Small intestine (tissue), 16 donors: ENCODE measurements at places on chromosomes 3 and 15.

GRCh38 chr15:57122080-57122840 is 203.8 kb downstream of the TCF12 start:
- peak; percentile 54 for DNase-seq

DNA sequence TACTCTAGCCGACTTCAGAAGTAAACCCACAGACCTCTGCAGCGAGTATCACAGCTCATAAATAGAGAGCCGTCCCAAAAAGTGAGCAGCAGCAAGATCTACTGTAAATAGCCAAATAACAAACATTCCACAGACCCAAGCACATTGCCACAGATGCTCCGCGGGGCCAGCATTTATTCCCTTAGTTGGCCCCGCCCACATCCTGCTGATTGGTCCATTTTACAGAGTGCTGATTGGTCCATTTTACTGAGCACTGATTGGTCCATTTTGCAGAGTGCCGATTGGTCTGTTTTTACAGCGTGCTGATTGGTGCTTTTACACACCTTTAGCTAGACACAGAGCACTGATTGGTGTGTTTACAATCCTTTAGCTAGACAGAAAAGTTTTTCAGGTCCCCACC is 17.3 kb upstream of the GABRB3 start:
- no peak for DNase-seq

DNA sequence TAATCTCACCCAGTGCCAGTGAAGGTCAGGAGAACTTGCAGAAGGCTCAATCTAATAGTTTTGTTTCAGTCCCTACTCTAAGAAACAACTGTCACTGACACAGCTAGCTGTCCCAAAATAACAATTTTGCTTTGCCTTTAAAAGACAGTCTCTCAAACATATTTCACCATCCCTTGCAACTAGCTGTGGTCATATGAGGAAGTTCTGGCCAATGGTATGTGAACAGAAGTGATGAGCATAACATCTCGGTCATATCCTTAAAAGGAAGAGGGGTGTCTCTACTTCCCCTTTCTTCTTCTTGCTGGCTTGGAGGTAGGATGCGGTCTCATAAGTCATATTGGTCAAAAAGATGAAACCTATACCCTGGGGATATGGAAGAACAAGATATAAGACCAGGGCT is 198.1 kb downstream of the NEK10 start:
- DNase-seq: no peak

DNA sequence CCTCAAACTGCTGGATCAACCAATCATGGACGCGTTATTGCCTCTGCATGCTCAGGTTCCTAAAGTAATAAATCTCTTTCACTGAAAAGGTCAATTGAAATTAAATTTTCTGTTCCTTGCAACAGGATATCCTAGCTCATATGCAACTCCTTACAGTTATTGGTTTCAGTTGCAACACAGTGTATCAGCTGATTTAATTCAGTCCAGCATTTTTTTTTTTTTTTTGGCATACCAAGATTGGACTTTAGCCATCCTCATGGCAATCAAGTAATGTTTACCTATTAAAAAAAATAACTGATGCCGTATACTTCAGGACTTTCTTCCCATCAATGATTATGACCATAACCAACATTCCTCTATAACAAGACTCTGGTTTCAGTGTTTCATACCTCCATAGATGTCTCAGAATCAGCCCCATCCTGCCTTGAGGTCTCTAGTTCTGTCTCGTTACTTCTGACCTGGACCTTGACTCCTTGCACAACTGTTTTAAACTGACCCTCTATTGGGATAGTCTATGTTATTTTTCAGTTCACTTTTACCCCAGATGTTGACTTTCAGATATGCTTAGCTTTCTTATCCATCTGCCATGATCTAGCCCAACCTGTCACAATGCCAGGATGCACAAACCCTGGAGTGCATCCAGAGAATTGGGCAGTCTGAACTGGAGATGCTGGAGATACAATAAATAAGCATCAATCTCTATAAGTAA is 265.0 kb upstream of the GADL1 start:
- DNase-seq: peak; percentile 41

GRCh38 chr3:65902304-65902793 is 136.4 kb downstream of the MAGI1 start:
- DNase-seq: peak; percentile 33

DNA sequence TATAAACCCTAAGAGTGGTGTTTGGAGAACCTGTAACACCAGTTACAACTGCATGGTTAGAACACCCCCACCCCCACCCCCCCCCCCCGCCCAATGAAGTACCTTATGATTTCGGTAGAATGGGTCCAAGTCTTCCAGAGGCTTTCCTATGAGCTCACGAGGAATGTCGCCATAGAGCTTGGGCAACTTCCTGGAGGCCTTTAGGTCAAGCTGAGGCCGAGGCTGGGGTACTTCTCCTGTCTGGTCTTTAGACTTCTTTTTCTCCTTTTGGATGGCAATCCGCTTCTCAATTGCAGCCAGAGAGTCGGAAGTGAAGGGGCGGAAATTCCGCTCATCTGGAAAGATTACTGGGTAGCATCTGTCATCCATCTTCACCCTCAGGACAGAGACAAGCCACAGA is 101.8 kb downstream of the SCN11A start:
- no peak for DNase-seq

- peak; percentile 97 for DNase-seq
Measured at GRCh38 chr3:134809427-134810051, 14.5 kb downstream of the EPHB1 start.

GRCh38 chr3:150238995-150239619 is 169.0 kb upstream of the TSC22D2 start:
- DNase-seq: peak; percentile 74

DNA sequence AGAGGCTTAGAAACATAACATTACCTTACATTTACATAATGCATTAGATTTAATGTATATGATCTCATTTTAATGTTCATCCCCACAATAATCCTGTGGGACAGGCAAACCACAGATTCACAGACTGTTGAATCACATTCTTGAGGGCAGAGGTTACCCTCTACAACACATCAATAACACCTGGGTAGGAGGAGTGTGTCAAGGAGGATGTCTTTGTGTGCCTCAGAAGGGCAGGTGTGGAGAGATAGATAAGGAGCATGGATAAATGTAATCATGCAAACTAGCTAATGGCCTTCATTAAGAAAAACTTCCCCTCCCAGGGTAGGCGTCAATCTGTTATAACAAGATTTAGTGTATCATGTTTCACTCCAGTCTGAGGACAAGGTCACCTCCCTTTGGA is 12.9 kb upstream of the MB21D2 start:
- no peak for DNase-seq

DNA sequence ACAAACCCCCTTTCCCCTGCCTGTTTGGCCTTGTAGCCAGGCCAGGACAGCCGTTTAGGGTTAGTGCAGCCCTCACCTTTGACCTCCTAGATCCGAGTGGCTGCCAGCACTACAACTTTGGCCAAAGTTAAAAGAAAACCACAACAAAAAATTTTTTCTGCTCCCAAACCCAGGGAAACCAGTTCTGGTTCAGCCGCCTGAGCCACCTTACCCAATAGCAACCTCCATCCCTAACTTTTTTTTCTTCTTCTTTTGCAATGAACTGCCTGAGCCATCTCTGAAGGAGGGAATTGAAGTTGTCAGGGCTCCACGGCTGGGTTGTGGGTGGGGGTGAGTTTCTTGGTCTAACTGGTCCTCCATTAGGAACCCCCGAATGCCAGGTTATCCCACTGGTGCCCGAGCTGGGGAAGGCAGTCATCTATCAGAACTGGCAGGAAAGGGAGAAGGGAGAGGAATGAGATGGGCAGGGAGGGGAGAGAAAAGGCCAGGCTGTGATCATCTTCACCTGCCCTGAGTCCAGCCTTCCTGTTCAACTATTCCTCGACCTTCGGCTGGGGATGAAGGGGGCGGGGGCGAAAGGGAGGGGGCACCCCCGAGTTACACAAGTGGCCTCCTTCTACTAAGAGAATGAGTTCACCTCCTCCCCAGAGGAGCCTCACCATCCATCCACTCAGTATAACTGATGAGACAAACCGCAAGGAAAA is 6.2 kb upstream of the NR2F2 start:
- no peak for DNase-seq

DNA sequence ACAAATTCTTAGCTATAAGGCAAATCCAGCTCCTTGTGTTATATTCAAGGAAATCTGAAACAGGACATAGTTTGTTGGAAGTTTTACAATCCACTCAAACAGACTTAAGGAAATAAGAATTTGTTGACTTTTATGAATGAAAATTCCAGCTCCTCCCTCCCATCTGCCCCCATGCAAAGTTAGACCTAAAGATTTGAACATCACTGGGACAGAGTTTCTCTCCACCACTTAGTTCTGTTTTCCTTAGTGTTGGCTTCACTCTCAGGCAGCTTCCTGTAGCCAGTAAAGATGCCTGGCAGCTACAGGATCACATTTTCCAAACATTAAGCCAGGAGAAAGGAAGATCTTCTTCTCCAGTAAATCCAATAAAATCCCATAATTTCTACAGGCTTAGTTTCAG is 265.0 kb downstream of the TAFA4 start:
- no peak for DNase-seq

DNA sequence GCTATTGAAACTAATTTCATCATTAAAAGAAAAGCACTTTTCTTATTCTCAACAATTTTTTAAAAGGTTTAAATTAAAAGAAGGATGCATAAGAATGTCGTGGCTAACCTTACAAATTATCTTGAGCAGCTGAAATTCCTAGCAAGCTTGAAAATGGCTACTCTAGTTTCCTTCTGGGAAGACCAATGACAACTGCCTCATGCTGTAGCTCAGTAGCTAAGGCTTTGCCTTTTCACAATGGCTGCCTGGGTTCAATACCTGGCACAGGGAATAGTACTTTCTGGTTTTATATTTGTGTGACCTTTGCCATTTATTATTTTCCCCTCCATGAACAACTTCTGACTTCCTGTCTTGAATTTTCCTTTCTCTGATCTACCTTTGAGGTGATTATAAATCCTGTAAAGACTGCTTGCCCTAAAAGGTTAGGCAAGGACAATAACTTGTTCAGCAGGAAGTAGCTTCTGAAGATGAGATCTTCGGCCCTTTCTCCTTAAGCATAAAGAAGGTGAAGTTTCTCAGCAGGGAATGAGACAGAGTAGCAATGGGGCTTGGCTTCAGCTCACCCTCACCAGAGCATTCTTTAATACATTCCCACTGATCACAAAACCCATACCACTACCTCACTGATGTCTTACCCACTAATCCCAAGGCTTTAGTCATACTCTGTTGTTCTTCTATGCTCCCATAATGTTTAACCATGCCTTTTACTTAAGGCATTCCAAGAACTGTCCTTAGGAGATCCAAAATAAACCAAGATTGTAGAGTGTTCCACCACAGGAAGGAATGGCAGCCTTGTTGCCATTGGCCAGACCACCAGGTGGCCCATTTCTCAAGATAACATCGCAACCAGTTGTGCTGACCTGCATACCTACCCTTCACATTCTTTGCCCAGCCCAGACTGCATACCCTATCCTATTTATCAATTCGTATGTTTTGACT is 276.8 kb downstream of the ULK4 start:
- peak; percentile 31 for DNase-seq

DNA sequence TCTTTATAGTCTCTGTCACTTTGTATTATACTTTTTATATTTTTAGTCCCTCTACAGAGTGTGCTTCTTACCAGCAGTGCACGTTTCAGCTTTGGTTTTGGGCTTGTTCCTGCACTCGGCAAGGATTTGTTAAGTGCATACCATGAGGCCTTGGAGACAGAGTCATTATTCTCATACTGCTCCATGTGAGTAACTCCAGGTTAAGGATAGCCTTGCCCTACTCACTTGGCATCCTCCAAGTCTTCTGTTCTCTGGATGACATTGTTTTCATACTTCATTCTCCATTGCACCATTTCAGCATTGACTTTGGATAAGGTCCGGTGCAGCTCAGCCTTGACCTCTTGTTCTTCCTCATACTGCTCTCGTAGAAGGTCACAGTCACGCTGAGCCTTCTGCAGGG is 96.4 kb downstream of the MYH15 start:
- DNase-seq: no peak

DNA sequence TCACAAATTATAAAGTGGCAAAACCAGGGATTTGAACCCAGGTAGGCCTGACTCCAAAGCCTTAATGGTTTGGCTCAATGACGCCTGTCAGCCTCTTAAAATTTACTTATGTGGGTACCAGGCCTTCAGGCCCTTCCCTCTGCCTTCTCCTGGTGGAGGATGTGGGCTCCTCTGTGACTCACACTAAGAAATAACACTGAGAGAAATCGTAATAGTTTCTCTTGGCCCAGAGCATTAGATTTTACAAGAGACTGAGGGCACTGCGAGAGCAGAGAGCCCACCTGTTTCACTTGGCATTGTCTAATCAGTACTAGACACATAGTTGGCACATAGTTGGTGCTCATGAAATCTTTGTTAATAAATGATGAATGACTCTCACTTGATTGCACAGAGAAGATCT is 505.2 kb downstream of the SHQ1 start:
- DNase-seq: no peak

GRCh38 chr15:78695046-78695671 is 54.1 kb upstream of the CHRNB4 start:
- no peak for DNase-seq

GRCh38 chr3:58839187-58839586 is 172.6 kb upstream of the FAM3D start:
- DNase-seq: no peak

- no peak for DNase-seq
Measured at GRCh38 chr15:42106288-42106687, 11.9 kb upstream of the PLA2G4D start.

DNA sequence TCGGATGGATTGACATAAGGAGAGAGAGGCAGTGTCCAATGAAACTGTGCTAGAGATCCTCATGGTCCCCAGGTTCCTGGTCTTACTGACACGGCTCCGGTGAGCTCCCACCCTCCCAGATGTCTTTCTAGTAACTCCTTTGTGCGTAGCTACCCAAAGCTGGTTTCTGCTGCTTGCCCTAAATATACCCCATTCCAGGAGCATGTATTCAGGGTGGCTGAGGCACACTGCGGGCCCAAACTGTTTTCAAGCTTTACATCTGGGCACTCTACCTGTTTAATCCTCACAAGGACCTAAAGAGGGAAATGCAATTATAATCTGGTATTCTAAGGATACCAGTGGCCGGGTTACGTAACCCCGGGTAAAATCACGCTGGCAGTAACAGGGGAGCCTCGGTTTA is 161.2 kb upstream of the NSMCE3 start:
- DNase-seq: no peak

- DNase-seq: no peak
Measured at GRCh38 chr3:14166877-14167603, 11.4 kb downstream of the XPC start.

GRCh38 chr3:139909811-139910210 is 25.2 kb upstream of the CLSTN2 start:
- no peak for DNase-seq

- DNase-seq: peak; percentile 75
Measured at GRCh38 chr15:38068626-38069391, 134.4 kb downstream of the TMCO5A start.

DNA sequence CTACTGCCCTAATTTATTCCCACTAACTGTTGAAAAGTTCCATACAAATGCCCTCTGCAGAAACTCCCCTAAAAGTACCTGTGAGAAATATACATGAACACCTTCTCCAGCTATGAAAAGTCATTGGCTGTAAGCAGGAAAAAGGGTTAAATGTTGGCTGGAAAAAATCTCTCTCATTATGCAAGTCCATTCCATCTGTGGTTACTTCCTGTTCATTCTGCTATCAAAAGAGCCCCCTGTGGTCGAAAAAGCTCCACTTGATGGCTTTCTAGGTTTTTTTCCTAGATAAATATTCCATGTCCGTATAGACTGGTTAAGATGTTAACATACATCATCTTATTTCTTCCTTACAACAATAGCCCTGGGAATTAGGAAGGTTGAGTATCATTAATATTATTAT is 56.2 kb upstream of the AKAP13 start:
- DNase-seq: no peak

GRCh38 chr3:44104668-44105321 is 136.9 kb upstream of the TOPAZ1 start:
- peak; percentile 35 for DNase-seq

GRCh38 chr3:145197051-145197820 is 963.7 kb downstream of the PLOD2 start:
- no peak for DNase-seq
